ENCODE measurements at places on chromosomes 12 and 14.

GRCh38 chr12:121905746-121906145, 12.6 kb upstream of the CFAP251 start:
- DNase-seq = no peak

DNA sequence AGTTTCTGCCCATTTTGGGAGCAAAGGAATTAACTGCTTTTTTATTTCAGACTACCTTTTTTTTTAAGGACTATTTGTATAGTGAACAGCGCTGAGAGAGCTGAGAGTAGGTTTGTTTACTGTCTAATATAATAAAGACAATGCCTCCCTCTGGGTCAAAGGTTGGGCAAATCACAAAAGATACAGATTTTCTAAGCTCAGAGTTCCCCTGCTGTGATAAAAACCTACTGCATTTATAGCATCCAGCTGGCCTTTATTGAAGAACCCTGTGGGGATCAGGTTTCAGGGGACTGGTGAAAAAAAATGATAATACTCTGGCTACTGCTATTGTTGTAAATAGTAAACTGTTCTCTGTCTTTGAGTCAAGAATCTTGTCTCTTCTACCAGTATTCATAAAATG, 28.7 kb downstream of the CCDC59 start:
- DNase-seq = no peak

- no peak for DNase-seq
Measured at GRCh38 chr12:92478692-92479091, 224.1 kb upstream of the PLEKHG7 start.

DNA sequence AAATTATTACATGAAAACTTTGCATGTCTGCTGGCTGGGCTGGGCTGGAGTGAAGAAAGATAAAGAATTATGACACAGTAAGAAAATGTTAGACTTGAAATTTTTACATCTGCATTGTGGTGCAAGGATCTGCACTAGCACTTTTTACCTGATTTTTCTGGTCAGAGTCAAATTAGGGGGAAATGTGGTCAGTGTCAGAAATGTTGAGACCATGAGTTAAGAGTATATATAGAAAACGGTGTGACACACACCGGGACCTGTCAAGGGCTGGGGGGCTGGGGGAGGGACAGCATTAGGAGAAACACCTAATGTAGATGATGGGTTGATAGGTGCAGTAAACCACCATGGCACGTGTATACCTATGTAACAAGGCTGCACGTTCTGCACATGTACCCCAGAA, 90.3 kb downstream of the IGF1 start:
- no peak for DNase-seq

GRCh38 chr12:7637615-7638014, 28.1 kb downstream of the APOBEC1 start:
- no peak for DNase-seq
